Activated T-helper 1 cell treated with anti-CD3 and anti-CD28 coated beads, Interleukin-2, amount 50 U/mL, for 16 hours (primary cell): ENCODE measurements at places on chromosomes 11 and 22.

DNA sequence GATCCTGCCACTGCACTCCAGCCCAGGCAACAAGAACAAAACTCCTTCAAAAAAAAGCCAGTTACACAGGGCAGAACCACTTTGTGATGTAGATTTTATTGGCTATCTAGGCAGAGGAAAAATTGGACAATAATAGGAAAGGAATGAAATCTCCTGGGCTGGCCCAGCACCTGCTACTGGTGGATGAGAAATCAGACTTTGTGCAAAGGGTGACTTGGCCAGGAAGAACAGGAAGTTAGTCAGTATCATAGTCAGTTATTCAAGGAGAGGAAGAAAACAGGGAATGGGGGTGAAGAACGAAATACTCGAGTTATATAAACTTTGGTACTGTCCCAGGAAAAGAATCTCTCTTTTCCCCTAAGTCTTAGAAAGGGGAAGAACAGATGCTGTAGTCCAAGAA is 11.0 kb upstream of the SPTBN2 start:
- no peak for DNase-seq

- no peak for DNase-seq
Observed at GRCh38 chr11:63906585-63906984, 10.4 kb downstream of the RCOR2 start.

GRCh38 chr11:62400281-62400680 is 18.6 kb upstream of the SCGB1A1 start:
- DNase-seq, result no peak

- DNase-seq, result no peak
Observed at GRCh38 chr11:134731213-134731961, 319.3 kb upstream of the B3GAT1 start.

DNA sequence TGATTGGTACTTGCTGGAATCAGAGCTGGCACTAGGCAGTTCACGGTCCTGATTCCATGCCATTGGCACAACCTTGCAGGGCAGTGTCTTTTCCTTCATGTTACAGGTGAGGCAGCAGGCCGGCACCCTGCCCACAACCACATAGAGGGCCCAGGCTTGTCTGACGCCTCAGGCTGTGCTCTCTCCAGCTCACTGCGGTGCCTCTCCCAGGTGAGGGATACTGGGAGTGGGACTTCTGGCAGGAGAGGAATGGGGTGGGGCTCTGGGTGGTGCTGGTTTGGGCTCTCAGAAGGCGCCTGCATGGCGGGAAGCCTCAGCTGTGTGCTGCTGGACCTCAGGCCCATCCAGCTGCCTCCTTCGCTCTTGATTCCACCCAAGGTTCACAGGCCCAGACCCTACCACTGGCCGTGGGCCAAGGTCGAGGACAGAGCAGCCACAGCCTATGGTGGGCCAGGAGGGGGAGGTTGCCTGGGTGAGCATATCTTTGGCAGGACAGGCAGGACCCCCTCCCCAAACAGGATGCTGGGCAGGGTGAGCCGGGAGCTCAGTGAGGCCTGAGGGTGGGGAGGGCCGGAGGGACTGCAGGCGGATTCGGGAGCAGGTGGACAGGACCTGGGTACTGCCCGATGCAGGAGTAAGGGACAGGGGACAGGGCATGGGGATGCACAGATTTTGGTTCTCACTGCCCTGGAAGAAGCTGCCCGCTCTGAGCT is 7.0 kb upstream of the MPPED1 start:
- DNase-seq, result no peak

- no peak for DNase-seq
Observed at GRCh38 chr11:2818021-2818420, 67.6 kb downstream of the CDKN1C start.

DNA sequence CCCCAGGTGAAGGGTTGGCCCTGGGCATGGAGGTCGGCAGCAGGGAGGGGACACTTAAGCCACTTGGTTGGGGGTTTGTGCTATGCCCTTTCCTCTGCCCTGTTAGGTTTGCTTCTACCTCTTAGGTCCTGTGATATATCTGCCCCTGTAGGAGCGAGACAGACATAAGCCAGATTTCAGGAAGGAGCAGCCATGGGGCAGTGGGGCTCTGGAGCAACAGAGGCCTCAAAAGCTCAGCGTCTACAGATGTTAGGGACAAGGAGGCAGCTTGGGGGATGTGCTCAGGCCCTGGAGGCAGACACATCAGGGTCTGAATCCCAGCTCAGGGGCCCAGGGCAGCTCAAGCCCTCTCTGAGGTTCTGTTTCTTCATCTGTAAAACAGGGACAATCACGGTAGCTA is 27.2 kb upstream of the KCNQ1OT1 start:
- DNase-seq, result no peak

DNA sequence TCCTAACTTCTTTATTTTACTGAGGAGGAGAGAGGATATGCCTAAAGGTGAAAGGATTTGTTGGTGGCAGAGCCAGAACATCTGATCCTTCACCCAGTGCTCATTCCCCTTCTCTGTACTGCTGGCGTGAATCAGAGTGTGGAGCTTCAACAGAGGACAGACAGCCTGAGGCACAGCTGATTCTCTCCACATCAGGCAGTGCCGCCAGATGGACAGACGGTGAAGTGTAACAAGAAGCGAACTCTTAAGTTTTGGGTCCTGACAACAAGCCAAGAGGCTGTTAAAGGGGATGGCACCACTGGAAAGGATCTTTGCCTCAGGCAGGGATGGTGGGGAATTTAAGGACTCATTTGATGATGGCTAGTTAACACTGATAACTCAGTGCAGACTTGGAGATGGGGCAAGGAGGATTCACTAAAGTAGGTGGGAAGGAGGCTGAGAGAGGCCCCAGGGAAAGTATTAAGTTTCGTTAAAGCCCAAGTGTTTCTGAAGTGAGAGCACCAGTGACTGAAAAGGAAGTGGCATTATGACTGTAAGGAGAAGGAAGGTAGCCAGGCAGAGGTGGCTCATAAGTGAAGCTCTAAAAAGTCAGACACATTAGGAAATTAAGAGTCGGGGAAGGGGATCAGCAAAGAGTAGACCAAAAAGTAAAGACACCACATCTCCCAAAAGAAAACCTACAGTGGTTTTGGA is 81.3 kb downstream of the CLPB start:
- no peak for DNase-seq

- no peak for DNase-seq
Observed at GRCh38 chr11:122653916-122654585, 1.5 kb upstream of the UBASH3B start.

DNA sequence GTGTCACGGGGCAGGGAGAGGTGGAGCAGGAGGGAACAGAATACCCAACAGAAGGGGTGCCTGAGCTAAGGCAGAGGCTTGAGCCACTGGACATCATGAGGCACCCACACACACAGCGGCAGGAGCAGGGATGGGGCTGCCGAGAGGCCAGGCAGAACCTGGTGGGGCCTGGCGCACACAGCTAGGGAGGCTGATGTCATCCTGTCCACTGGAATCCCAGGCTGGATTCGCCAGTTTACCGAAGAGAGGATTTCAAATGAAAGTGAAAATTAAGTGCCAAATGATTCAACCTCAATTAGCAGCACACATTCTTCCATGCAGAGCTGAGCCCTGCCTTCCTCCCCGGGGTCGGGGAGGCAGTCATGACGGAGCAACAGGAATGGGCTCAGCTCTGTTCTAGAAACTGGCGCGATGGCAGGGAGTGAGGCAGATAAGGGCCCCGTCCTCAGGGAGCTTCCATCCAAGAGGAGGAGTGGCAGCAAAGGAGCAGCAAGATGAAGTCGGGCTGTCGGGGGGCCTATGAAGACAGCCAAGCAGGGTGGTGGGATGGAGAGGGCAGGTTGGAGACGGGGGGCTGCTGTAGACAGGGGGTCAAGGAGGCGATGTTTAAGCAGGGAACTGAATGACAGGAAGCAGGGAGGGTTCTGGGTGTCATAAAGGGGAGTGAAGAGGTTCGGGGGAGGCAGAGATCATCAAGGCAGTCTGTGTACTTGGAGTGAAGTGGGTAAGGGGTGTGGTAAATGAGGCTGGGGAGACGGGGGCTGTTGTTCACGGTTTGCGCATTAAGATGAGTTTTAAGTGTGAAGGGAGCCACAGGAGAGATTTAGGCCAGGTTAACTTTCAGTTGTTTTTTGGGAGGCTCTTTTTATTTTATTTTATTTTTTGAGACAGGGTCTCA is 6.4 kb downstream of the RAC2 start:
- no peak for DNase-seq

- DNase-seq, result no peak
Observed at GRCh38 chr22:37748659-37749058, 51.8 kb downstream of the TRIOBP start.

DNA sequence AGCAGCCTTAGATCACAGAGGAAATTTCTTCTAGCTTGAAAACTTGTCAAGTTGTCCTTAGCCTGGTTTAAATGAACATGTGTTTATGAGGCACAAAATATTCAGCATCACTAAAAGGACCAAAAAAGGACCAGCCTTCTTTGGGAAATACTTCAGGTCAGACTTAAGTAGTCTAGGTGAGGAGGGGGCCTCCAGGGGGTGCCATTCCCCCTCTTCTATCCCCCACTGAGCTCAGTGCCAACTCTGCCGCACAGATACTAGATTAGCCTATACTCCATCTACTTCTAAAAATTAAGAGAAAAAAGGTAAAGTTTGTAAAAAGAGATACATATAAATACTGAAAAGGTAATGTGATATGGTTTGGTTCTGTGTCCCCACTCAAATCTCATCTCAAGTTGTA is 20.6 kb downstream of the CLTCL1 start:
- no peak for DNase-seq

DNA sequence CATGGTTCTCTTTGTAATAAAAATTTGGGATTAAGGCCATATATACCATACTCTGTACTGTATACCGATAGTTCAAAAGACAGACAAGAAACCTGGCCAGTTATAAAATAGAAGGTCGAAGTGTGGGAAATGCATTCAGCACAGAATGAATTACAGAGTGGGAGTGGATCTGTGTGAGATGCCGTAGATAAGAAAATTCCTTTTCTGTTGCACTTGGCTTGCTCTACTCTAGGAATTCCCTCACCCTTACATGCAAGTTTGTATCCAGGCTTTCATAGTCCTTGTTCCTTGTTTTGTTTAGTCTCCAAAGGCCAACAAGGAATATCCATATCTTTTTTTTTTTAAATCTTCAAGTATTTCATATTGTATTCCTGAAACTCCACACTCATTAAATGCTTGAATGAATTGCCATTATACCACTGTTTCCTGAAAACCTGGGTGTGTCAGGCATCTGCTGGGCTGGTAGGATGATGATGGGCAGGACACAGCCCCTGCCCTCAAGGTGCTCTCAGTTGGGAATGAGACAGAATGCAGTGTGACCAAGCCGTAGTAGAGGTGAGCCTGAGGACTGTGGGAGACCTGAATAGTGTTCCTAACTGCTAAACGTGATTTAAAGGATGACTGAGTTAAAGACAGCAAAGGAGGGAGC is 53.5 kb downstream of the TEAD1 start:
- DNase-seq, result no peak

GRCh38 chr11:18650353-18650752 is 16.2 kb upstream of the SPTY2D1 start:
- no peak for DNase-seq

- no peak for DNase-seq
Observed at GRCh38 chr22:18055619-18056160, 22.1 kb upstream of the PEX26 start.

GRCh38 chr11:24496386-24496735 is 492 bp upstream of the LUZP2 start:
- DNase-seq, result no peak

GRCh38 chr11:111852103-111852502 is 19.3 kb downstream of the ALG9 start:
- no peak for DNase-seq

DNA sequence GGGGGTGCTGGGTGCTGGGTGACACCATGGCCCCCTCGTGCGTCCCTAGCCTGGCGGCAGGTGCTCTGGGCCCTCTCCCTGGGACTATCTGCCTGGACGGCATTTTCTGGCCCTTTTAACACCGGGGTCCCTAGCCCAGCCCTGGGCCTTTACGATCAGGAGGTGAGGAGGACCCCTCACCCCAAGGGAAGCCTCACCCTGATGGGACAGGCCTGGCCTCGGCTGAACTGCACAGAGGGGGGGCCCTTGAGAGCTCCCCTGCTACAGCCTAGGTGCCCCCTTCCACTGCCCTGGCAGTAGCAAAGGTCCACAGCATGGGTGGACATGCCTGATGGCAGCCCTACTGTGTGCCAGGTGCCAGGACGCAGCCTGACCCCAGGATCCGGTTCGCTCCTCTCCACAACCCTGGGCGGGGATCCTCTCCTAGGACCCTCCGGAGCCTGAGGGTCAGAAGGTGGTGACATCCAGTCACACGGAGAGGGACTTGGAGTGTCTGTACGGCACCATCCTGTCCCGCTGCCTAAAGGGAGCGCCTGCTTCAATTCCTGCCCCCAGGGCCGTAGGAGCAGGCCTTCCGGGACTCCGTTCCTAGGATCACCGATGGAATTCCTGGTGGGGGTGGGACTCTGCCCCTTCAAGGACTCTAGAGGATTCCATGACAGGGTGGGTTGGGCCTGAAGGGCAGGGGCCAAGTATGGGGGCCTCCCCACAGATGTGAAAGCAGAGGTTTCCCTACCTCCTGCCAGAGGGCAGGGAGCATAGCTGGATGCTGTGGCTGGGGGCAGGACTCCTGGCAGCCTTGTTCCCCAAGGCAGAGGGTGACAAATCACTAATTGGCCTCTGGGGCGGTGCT is 33.0 kb upstream of the TH start:
- no peak for DNase-seq

DNA sequence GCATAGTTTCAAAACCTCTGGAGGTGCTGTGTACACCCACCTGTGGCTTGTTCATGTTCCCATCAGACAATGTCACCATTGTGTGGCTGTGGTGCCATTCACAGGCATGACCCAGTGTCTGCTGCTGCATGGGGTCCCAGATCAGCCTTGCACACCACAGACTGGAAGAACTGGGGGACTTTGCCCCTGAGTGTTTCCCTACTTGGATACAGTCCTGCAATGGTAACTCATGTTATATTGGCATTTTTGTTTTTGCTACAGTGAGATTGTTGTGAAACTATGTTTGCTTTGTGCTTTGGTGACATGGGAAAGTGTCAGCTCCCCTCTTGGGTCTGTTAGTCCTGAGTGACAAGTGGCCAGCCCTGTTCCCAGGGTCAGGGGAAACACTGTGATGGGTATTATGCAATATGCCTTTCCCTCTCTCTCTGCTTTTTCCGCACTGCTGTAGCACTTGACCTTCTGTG is 108.8 kb downstream of the NAV2 start:
- no peak for DNase-seq

DNA sequence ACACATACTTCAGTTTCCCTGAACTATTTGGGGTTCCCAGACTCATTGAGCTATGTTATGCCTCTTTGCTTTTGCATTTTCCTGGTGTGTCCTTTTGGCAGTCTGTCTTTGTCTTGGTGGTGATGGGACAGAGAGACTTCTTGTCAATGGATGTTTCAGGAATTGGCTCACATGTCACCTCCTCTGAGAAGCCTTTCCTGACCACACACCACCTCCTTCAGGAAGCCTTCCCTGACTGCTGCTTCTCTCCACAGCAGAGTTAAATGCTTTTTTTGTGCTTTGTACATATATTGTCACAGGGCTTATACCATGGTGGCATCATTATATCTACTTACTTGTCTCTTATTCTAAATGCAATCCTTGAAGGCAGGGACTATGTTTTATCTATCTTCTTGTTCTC is 28.5 kb upstream of the ELF5 start:
- no peak for DNase-seq
